ENCODE measurements at places on chromosomes 16 and 17.

DNA sequence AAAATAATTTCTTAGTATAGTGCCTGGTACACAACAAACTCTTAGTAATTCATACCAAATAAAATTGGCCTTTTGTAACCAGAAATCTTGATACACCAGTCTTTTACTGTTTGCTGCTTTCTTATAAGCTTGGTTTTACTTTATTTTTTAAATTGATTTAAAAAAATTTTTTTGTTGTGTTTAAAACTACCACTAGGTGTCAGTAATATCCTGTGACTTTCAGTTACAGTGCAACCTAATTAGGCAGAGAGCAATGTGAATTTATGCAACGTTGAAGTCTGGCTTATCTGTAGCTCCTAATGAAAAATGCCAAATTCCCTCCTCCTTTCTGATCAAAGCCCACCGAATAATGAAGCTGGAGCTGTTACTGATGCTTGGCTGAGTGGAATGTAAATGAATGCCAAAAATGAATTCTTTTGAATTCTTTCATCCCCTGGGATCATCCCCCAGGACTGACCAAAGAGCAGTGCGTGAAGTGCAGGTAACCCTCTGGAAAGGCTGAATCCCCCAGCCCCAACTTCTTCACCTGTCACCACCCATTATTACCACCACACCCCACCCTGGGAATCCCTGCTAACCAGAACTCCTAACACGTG, 3.8 kb downstream of the ERCC4 start:
- no peak for DNase-seq

DNA sequence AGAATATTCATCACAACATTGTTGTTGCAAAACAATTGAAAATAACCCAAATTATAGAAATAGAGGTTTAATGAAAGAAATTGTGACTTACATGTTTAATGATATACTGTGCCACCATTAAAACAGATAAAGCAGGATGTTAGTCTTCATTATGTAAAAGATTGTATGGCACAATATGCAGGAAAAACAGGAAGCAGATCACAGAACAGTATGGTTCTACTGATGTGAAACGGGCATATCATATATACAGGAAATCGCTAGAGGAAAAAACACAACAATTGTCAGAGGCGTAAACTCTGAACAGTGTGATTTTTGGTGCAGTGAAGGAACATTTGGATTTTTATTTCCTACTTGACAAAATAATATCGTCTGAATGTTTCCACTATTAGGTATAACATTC, 22.0 kb downstream of the OR3A1 start:
- DNase-seq = no peak

DNA sequence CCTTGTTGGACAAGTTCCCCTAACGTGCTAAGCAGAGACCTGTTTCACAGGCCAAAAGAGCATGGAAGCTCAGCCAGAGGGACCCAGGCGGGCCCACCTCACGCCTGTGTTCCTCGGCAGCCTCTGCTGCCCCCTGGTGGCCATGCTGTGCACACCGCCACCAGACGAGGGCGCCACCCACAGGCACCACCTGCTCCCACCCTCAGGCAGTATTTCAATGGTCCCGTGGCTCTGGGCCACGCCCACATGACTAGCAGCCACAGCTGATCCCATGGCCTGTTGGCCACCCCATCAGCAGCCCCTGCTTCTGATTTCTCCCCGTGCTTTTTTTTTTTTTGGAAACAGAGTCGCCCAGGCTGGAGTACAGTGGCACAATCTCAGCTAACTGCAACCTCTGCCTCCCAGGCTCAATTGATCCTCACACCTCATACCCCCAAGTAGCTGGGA, 18.9 kb downstream of the MPG start:
- peak; percentile 76 for DNase-seq

DNA sequence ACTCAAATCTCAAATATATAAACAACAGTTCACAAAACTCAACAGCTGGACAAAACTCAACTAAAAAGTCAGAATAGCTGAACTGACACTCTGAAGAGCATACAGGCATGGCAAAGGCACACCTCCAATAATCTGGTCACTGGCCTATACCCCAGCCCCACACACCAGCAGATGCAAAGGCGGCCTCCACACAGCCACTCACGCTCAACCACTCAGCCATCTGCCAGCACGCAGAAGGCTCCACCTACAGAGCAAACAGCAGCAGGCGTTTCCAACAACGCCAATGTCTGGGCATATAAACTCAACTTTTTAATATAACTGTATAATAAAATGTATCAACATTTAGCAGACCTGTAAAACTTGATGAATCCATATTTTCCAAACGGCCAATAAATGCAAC, 17.2 kb downstream of the USP7 start:
- DNase-seq = no peak

GRCh38 chr16:53435066-53435688, 906 bp downstream of the RBL2 start:
- peak; percentile 46 for DNase-seq
